Stimulated activated CD8-positive, alpha-beta memory T cell treated with anti-CD3 and anti-CD28 coated beads, Interleukin-15, amount 100 ng/mL, for 4 hours (primary cell): ENCODE measurements at places on chromosomes 6 and 20.

GRCh38 chr20:13744352-13744751 lies 40.4 kb downstream of the ESF1 start:
- no peak for DNase-seq

DNA sequence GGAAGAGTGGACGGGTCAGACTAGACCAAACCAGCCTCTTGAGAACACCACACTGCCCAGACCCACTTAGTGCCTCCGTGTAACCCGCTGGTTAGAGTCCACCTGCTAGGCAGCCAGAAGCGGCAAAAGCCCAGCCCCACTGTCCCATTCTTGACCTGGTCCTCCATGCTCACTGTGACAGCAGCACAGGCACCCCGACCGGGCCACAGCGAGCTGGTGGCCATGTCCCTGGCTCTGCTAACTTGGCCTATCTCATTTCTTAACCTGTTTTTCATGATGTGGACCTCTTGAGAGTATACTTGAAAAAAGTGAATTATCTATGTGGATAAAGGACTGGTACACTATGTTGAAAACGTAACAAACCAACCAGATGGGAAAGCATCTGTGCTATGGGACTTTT lies 44.9 kb upstream of the TMEM181 start:
- DNase-seq, result no peak

DNA sequence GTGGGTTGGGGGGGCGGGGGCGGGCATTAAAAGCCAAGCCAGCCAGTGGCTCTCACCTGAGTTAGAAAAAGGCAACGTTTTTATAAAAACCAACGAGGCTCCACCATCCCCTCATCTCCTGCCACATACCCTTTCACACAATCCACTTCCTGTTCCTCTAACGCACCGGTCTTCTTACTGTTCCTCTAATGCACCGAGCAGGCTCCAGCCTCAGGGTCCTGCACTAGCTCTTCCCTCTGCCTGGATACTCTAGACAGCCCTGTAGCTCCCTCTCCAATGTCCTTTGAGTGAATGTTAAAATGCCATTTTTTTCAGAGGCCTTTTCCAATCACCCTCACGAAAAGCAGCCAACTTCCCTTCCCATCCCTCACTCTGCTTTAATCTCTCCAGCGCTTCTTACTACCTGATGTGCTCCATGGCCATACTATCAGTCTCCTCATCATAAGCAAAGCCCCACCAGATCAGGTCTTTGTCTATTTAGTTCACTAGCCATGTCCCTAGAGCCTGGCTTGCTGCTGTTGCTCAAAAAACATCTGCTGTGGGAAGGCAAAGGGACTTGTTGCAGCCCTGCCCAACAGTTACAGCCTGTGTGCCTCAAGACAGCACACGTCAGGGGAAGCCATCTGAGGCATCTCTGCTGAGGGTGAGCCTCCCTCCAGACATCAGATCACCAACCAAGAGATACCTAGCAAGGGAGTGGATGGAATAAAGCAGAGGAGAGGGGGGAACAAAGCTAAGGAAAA lies 3.9 kb downstream of the FKBP1A start:
- no peak for DNase-seq

DNA sequence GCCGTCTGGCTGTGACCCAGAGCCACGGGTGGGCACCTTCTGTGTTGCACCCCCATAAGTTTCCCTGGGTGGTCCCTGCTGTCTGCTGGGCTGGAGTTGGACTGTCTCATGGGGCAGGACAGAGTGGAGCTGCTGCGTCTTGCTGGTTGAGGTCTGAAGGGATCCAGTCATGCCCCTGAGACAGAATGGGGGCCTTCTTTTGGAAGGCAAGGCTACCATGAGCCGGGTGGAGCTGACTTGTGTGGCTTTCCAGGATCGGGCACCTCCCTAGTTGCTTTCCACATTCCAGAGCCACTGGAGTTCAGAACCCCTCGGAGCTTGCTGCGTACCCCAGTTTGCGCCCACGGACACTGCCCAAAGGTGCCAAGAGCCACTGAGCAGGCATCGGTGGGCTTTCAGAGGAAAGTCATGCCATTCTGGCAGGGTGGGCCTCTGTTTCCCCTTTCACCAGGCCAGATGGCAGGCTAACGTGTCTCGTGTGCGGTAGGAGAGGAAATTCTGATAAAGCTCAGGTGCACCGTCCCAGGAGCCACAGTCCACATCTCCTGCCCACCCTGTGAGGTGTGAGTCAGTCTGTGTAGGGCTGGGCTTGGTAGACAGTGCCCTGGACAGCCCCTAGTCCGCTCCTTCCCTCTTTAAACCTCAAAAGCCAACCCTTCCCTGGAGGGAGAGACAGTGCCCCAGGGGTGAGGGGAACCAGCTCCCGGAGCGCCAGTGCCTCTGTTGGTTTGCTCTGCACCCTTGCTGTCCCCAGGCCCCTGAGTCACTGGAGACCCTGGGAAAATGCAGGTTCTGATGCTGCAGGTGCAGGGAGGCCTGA lies 125.3 kb downstream of the SYCP2 start:
- DNase-seq, result no peak
